Right hindlimb (tissue), 1 donor: ENCODE measurements at places on chromosomes 11 and 22.

- DNase-seq: no peak
These were observed 63.3 kb downstream of the SYN3 start for GRCh38 chr22:32994898-32995297.

DNA sequence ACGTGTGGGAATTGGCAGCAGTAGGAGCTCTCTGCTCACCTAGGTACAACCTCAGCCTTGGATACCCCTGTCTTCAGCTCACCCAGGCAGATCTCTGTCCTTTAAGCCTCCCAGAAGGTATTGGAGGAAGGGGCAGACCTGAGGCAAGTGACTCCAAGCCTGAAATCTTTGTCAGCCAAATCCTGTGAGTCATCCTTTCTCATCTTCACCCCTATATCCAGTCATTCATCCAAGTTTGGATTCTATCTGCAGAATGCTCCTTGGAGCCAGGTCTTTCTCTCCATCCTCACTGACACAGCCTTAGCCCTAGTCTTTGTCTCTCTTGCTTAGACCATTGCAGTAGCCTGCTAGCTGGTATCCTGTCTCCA, 10.4 kb upstream of the THY1 start:
- DNase-seq: no peak

GRCh38 chr11:125404157-125404810, 91.8 kb downstream of the FEZ1 start:
- DNase-seq: peak; percentile 48

DNA sequence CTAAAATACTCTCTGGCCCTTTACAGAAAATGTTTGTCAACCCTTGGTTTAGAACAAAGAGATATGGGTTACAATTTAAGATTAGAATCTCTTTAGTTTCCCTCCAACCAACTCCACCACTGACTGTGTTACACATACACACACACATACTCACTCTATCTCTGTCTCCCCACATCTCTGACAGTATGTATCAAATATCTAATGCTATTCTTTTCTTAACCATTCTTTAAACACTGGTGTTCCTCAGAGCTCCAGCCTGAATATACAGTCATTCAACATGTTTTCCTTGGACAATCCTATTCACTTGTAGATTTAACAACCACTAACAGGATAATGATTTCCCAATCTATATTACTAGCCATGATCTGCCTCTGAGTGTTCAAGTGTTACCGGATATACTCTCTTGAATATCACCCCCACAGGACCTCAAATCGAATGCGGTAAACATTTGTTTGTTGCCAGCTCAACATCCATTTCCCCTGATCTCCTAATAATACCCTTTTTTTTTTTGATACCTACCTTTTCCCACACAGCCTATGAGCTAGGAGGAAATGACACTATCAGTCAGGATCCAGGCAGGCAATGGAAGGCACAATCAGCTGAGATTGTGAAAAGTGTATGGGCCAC, 6.1 kb downstream of the MPZL3 start:
- no peak for DNase-seq

DNA sequence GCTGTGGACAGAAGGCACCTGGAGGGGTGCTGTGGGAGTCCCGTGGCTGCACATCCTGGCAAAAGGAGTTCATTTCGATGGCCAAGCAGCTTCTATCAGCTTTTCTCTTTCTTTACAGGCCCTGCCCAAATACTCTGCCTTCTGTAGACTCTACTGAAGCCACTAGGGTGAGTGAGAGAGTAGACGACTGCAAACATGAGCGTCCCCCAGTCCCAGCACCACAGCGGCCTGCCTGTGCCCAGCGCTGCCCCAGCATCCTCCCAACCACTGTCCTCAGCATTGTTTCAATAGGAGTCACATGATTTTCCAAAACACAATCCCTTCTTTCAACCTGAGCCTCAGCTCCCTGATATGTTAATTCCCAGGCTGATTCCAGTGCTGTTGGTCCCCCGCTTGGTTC, 110.0 kb downstream of the KIRREL3 start:
- DNase-seq: no peak

- no peak for DNase-seq
These were observed 348.5 kb downstream of the TBC1D22A start for GRCh38 chr22:47110817-47111443.

- no peak for DNase-seq
These were observed 15.1 kb downstream of the DTX4 start for GRCh38 chr11:59187035-59187434.

DNA sequence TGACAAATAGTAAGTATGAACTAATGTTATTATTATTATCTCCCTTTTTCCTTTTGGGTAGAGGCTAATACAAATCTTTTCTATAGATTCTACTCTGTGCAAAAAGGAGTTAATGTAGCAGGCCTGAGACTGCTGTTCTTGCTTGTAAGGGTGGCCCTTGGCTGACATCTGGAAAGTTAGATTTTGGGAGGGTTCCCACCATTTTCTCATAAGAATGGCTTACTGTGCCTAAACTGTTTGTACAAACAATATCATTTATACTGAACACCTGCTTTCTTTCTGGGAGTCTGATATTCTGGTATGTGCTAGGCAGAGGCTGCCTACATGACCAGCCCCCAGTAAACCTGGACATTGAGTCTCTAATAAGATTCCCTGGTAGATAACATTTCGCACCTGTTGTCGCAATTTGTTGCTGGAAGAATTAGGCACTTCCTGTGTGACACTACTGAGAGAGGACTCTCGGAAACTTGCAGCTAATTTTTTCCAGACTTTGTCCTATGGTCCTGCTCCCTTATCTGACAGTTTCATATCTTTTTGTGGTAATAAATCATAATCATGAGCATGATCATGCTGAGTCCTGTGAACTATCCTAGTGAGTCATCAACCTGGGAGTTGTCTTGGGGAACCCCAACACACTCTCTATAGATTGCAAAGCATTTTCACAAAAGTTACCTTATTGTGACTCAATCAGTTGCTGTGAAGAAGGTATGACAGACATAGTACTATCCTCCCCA, 257.7 kb upstream of the CCDC90B start:
- peak; percentile 64 for DNase-seq

DNA sequence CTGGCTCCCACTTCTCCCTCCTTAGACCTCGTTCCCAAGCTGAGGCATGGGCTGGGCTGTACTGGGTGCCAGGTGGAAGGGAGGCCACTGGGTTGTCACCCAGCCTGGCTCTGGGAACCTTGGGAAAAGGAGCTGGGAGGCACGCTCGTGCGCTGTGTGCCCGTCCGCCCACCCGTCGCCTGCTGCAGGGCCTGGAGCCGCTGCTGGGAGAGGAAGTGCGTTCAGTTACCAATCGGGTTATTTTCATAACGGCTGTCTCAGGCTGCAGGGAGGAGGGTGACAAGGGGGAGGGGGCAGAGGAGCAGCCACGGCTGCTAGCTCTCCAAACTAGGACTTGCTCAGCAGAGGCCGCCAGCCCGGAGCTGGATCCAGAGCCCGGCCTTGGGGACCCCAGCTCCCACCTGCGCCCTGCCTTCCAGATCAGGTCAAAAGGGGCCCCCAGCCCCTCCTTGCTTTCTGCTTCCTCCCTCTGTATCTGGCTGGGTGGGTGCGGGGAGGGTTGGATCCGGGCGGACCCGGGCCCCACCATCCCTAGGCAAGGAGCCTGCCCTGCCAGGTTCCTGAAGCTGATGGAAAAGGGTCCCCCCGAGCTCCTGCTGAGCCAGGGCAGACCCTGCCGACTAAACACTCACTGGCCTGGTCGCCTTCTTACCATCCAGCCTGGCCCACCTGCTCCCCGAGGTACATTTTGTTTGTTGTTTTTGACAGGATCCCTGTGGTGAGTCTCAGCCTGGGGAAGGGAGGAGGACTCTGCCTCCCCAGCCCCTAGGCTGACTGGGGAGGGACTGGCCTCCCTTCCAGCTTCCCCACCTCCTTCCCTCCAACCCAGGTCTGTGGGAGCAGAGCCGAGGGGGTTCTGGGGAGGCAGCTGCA, 14.3 kb downstream of the DGKZ start:
- DNase-seq: peak; percentile 86

DNA sequence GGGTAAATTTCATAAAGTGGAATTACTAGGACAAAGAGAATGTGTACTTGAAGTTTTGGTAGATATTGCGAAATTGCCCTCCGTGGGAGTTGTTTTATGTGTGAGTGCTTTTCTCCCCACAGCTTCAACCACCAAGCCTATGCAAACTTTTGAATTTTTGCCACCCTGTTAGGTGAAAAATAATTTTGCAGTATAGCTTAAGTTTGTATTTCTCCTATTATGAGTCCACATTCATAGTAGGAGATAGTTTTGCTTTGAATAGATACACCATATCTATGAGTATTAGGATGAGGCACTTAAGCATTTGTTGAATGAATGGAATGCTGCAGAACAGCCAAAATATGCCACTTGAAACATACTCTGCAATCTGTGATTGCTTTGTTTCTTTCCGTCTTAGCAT, 43.6 kb downstream of the UVRAG start:
- DNase-seq: no peak

- no peak for DNase-seq
These were observed 83.7 kb upstream of the CHRM4 start for GRCh38 chr11:46475051-46475925.

DNA sequence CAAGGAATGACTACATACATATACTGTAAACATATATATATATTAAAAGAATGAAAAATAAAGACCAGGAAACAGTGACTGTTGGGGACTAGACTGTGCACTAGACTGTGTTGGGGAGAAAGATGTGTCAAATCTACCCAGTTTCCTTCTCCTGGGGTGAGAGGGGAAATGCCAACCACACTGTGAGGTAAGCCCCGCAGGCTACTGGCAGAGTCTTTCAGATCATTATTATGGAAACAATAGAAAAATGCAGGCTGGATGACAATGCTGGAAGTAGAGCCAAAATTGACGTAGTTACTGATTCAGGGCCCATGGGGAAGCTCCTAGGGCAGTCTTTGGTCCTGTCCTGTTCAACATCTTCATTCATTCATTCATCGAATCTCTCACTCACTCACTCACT, 101.4 kb downstream of the C11orf58 start:
- DNase-seq: no peak

GRCh38 chr11:17298302-17298701, 21.8 kb downstream of the NUCB2 start:
- DNase-seq: no peak

GRCh38 chr11:93209466-93209865, 11.7 kb upstream of the SLC36A4 start:
- DNase-seq: no peak

DNA sequence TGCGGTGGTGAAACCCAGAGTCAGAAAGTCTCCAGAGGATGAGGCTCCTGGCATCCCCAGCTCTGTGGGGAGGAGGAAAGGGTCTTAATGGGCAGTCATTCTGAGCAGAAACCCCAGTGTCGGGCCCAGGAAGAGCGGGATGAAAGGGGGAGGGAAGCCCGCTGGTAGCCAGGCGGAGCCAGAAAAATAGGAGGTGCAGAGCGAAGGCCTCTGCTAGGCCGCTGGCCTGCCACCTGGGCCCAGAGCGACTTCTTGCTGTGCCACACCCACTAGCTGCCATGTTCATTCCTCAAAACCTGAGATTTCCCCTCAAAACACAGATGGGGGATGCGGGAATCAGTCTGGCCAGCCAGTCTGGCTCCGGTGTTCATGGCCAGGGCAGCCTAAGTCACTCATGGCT, 650 bp upstream of the POU2AF3 start:
- DNase-seq: no peak

DNA sequence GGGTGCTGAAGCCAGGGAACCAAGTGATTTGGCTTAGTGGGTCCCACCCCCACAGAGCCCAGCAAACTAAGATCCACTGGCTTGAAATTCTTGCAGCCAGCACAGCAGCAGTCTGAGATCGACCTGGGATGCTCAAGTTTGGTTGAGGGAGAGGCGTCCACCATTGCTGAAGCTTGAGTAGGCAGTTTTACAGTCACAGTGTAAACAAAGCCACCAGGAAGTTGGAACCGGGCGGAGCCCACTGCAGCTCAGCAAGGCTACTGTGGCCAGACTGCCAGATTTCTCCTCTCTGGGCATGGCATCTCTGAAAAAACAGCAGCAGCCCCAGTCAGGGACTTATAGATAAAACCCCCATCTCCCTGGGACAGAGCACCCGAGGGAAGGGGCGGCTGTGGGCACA, 424.1 kb upstream of the TENM4 start:
- DNase-seq: no peak

DNA sequence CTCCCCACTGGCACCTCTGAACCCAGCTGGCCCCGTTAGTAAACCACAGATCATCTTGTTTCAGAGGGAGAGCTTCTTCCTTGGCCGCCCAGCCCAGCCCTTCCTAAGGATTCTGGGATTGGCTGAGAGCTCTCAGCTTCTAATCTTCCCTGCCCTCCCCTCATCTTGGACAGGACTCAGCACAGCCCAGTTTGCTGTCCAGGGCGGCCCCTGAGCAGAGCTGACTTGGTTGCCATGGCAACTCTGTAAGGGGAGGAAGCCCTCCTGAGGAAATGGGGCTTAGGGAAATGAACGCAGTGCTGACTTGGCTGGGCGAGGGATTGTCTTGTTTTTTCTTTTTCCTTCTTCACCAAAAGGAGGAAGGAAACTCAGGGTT, 4.6 kb downstream of the APOL4 start:
- DNase-seq: peak; percentile 59

GRCh38 chr11:44580701-44581100, 15.2 kb downstream of the CD82 start:
- DNase-seq: no peak

GRCh38 chr11:10777393-10777793, 26.3 kb downstream of the CTR9 start:
- no peak for DNase-seq

- DNase-seq: no peak
These were observed 45.9 kb upstream of the SYT7 start for GRCh38 chr11:61626580-61627380.

DNA sequence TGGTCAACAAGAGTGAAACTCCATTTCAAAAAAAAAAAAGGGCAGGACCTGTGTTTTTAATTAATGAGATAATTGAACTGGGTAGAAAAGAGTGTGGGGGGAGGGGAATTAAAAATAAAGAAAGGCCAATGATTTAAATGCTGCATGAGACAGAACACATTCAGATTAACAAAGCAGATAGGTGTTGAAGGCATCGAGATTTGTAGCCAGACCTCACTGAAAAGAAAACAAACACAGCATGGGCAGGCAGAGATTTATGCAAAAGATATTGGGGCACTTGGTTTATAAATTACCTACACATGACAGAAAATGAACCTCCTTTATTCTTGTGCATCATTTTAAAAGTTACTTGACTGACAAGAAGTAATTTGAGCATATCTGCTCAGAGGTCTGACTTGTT, 354.0 kb upstream of the API5 start:
- DNase-seq: no peak

GRCh38 chr11:35580397-35580781, 37.9 kb upstream of the FJX1 start:
- DNase-seq: no peak

- no peak for DNase-seq
These were observed 303.6 kb downstream of the SBF2 start for GRCh38 chr11:9990221-9990973.
